Fibroblast of villous mesenchyme (primary cell): ENCODE measurements at places on chromosomes 13 and 19. TPM values are rescaled to one million over a fixed set of nuclear protein-coding genes. Genes with fewer than 3 reads are reported as not detected.

Gene MBD3L3
- total RNA-seq = not detected in 2 replicates

Gene ZNF573
- total RNA-seq = 4.8 and 6.0 TPM in 2 replicates

Gene CYP4F8
- total RNA-seq = under 0.01 TPM in 1 of 2 replicates, not detected in the other

Gene RCBTB2
- total RNA-seq = 4.2 and 11.2 TPM in 2 replicates

Gene FGF9
- total RNA-seq = 0.64 and 4.7 TPM in 2 replicates

Gene KLK6
- total RNA-seq = not detected in 2 replicates

GRCh38 chr19:5628461-5628860 is 5.6 kb downstream of the SAFB start:
- DNase-seq = peak; percentile 24

DNA sequence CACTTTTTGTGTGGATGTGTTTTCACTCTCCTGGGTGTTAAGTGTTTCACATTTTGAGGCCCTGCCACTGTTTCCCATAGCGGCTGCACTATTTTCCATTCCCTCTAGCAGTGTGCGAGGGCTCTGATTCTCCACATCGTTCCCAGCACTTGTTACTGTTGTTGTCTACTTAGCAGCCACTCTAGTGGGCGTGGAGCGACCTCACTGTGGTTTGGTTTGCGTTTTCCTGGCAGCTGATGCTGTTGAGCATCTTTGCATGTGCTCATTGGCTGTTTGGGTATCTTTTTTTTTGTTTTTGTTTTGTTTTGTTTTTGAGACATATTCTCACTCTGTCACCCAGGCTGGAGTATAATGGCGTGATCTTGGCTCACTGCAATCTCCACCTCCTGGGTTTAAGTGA is 14.4 kb downstream of the NAXD start:
- DNase-seq = peak; percentile 50

DNA sequence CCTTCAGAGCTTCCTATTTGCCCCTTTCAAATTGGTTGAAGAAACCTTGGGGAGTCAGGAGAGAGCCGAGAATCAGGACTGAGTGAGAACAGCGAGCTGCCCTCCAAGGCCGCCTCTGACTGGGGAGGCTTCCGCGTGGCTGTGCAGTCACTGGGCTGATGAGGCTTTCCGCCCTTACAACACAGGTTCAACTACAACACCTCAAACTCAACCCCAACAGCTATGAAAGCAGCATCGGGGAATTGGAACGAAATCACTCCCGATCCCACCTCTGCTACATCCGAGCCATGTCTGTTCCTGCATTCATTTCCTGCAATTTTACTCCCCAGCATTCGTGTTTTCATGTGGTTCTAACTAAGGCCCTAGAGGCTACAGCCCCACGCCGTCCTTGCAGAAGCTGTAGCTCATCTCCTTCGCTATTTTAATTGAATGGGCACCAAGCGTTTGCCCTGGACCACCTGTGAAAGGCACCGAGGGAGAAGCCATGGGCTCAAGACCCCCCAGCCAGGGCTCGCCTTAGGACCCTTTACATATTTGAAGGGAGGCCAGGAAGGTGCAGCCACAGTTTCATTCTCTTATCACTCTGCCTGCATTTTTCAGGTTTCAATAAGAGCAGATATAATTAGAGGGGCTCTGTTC is 12.3 kb upstream of the RASA3 start:
- no peak for DNase-seq

- DNase-seq = no peak
Observed at GRCh38 chr13:49412749-49413148, 31.1 kb downstream of the CAB39L start.

- DNase-seq = peak; percentile 55
Observed at GRCh38 chr13:111474136-111475002, 153.9 kb downstream of the TEX29 start.

- peak; percentile 68 for DNase-seq
Observed at GRCh38 chr19:9586764-9587163, 2.5 kb upstream of the ZNF121 start.

DNA sequence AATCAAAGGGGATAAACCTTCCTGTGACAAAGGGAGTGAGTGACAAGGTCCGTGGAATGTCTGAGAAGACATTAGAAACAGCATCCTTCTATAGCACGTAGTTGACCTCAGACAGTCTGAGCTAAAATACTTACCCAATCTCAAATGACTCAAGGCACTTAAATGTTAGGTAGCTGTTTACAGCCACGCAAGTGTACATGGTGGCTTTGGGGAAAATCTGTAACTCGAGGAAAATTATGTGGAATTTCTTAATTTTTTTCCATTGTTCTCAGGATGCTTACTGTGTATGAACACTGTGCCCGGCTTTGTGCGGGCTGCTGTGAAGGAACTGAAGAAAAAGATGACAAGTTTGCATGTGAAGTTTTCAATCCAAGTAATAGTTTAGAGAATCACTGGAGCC is 5.2 kb downstream of the LGALS13 start:
- no peak for DNase-seq

GRCh38 chr19:23482829-23483228 is 87.6 kb upstream of the ZNF91 start:
- DNase-seq = no peak

- DNase-seq = no peak
Observed at GRCh38 chr19:35038623-35039512, 2.7 kb upstream of the HPN start.

DNA sequence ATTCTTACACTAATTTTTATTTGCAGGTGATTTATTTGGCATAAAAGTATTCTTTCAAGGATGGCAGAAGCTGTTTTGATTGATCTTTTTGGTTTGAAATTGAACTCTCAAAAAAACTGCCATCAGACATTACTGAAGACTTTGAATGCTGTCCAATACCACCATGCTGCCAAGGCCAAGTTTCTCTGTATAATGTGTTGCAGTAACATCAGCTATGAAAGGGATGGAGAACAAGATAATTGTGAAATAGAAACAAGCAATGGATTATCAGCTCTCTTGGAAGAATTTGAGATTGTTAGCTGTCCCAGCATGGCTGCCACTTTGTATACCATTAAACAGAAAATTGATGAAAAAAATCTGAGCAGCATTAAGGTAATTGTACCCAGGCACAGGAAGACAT is 1.2 kb downstream of the LACC1 start:
- no peak for DNase-seq
